ENCODE measurements at places on chromosomes 16 and 17.

GRCh38 chr16:14560523-14560922 lies 69.5 kb downstream of the PARN start:
- DNase-seq = no peak

GRCh38 chr17:65085951-65086350 lies 29.4 kb upstream of the GNA13 start:
- no peak for DNase-seq

GRCh38 chr17:29880031-29880430 lies 50.0 kb downstream of the SSH2 start:
- no peak for DNase-seq

- DNase-seq = no peak
These were observed 2.0 kb downstream of the TMUB2 start for GRCh38 chr17:44188576-44189403.

DNA sequence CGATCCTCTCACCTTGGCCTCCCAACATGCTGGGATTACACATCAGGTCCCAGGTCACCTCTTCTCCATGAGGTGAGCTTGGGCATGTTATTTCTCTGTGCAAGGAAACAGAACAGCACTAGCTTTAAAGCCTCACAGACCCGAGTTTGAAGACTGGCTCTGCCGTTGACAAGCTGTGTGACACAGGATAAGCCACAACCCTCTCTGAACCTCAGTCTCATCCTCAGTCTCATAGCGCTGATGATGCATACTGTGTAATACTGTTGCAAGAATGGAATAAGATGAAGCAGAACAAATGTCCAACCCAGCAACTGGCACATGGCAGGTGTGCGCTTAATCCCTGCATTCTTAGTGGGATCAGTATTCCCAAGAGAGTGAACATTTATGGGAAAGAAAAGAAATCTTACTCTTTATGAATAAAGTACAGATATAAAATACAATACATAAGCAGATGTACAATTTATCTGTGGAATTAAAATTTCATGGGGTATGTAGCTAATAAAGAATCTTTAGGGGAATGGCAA lies 43.5 kb downstream of the ABAT start:
- DNase-seq = no peak

DNA sequence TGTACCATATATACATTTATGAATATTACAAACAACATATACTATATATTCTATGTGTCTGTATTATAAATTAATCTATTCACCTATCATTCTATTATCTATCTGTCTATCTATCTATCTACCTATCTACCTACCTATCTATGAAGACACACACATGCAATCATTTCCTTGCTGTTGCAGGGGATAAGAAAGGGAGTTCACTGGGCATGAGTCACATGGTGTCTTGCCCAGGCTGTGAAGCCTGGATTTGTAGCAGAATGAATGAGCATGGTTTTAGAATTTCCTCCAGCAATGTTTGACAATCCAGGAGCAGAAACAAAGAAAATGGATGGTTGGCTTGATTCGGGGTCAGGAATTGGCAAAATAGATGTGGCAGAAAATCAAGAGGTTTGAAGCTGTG lies 23.2 kb upstream of the FAM20A start:
- no peak for DNase-seq

- no peak for DNase-seq
These were observed 108.4 kb downstream of the HS3ST3B1 start for GRCh38 chr17:14409292-14409691.

GRCh38 chr17:3719265-3719664 lies 4.4 kb upstream of the HASPIN start:
- DNase-seq = no peak

DNA sequence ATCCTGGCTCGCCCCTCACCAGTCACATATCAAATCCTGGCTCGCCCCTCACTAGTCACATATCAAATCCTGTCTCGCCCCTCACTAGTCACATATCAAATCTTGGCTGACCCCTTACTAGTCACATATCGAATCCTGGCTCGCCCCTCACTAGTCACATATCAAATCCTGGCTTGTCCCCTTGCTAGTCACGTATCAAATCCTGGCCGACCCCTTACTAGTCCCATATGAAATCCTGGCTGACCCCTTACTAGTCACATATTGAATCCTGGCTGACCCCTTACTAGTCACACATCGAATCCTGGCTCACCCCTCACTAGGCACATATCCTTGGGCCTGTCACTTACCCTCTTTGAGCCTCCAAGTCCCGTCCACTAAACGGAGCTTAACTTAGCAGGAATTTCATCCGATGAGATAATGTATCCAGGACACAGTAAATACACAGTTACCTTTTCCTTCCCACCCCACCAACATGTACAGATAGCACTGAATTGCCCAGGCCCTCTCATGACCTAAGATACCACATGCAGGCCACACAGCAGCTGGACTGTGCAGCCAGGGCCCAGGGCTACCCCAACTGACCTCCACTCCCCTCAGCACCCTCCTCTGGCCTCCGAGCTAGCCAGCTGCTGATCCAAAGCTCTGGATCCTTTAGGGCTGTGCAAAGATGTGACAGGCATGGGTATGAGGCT lies 157.8 kb upstream of the RPH3AL start:
- DNase-seq = no peak

DNA sequence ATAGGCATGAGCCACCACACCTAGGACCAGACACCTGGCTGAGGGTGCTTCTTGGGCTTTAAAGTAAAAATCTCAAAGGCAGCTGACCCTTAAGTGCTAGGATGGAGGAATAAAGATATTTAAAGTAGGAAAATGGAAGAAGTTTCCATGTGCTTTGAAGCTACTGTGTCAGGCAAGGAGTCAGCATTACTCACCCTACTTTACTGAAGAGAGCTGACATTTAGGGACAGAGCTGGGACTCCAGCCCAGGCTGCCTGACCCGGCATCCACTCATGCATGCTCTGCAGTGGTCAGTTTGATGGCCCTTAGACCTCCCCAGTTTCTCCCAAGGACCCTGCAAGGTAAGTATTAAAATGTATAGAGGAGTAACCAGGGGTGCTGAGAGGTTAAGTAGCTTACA lies 124.7 kb upstream of the PLCG2 start:
- no peak for DNase-seq

GRCh38 chr17:41308251-41308917 lies 725 bp downstream of the KRTAP16-1 start:
- DNase-seq = no peak

GRCh38 chr16:78566397-78567073 lies 467.1 kb downstream of the WWOX start:
- DNase-seq = no peak
